ENCODE measurements at places on chromosomes 1 and 21. TPM values are rescaled to one million over a fixed set of nuclear protein-coding genes. Genes with fewer than 3 reads are reported as not detected.

The FLG2 gene
- total RNA-seq, result not detected

The LCE2C gene
- not detected for total RNA-seq

The C1orf141 gene
- total RNA-seq, result not detected

The C1orf115 gene
- 2.5 TPM for total RNA-seq

The KCNE1 gene
- total RNA-seq, result 0.65 TPM

The GADD45A gene
- total RNA-seq, result 15.5 TPM

The EDARADD gene
- total RNA-seq, result 1.2 TPM

The LYPD8 gene
- not detected for total RNA-seq

The ZNF683 gene
- not detected for total RNA-seq

The FCRL6 gene
- total RNA-seq, result not detected
